T-helper 2 cell (primary cell): ENCODE measurements at places on chromosomes 4 and X.

GRCh38 chrX:3529466-3530010 is 183.1 kb upstream of the MXRA5 start:
- no peak for DNase-seq

DNA sequence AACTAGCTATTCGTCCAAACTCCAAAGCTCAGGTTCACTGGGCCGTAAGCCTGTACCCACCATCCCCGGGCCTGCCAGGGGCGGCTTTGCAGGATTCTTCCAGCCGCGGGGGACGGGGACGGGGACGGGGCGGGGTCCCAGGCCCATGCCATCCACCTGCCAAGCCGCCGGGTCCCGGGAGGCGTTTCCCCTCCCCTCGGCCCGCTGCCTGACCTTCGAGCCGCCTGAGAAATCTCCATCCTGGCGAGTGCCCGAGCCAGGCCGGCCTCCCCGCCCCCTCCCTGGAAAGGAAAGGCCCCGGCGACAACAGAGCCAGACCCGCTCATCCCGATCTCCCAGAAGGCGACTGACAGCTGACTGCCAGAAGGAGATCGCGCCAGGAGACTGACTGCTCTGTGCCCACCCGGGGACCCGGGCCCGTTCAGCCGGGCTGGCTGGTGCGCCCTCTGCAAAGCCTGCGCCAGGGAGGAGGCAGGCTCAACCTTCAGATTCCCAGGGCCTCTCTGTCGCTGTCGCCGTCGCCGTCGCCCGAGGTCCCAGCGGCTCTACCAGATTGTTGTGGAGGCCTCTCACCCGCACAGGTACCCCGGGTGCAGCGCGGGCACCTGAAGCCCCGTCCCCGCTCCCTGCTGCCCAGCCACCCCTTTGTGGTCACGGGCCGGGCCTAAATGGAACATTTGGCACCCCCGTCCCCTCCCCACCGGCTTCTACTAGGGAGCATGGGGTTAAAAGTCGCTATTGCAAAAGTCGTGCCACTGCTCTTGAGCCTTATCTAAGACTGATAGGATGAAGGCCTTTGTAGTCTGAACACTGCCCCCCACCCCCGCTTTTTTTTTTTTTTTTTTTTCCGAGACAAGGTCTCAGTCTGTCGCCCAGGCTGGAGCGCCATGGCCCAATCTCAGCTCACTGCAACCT is at the start of gene RGN:
RGN (plus strand) TSS at position 315 of the 915 bp plus-strand sequence. CDS start 2,702 bp downstream, outside the sequence.
- DNase-seq = no peak

- no peak for DNase-seq
Measured at GRCh38 chr4:186852073-186852420, 128.4 kb upstream of the FAT1 start.

- DNase-seq = no peak
Measured at GRCh38 chrX:17459008-17459611, 84.1 kb downstream of the NHS start.

DNA sequence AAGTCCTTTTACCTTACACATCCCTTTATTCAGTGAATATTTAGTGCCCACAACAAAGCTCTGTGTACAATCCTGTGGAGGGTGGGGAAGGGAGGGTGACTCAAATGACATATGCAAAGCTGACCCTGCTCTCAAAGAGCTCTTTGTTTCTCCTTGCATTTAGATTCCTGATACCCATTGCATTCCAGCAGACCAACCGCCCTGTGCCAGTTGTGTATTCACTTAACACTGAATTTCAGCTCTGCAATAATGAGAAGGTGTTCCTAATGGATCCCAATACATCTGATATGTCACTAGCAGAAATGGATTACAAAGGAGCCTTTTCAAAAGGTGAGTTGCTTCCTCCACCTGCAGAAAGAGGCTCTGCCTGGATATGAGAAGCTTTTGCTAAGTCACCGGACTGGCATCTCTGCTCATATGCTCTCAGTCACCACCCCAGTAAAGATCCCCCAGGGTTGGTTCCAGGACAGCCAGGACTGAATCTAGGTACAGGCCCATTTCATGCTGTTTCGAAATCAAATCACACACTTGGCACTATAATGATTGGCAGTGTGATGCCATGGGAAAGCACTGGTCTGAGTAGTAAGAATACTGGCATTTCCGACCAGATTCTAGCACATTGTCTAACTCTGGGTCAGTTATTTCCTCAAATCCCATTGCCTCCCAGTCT is 17.1 kb upstream of the ANXA3 start:
- no peak for DNase-seq

DNA sequence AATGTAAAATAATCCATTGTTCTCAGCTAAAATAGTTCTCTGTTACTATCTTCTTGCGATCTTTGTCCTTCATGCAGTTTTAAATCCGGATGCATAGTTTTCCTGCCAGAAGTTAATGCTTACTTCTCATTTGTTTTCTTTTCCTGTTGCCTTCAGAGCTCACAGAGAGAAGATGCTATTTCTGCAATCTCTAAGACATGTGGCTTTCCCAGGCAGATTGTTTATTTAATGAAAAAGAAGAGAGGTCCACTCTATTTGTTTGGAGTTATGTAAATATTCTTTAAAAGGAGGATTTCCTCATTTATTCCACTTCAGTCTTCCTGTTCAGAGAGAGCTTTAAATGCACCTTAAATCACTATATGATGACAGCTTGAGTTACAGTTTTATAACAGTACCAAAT is 39.3 kb upstream of the HPGD start:
- no peak for DNase-seq

DNA sequence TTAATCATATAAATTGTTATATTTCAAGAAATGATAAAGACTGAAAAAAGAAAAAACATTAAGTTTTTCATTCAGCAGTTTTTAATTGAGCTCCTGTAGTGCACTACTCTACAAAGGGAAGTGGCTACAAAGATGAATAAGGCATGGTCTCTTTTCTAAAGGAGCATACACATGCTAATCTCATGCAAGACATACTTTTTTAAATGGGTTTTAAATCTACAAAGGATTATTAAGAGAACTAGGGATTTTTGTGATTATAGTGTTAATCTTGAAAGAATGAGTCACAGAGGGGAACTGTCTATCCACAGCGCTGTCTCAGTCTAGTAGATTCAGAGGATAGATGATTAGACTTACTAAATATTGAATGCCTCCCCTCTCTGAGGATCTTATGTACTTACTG is 1722.2 kb downstream of the RPA4 start:
- DNase-seq = no peak

GRCh38 chr4:100366213-100366612 is 151.6 kb downstream of the EMCN start:
- DNase-seq = no peak

DNA sequence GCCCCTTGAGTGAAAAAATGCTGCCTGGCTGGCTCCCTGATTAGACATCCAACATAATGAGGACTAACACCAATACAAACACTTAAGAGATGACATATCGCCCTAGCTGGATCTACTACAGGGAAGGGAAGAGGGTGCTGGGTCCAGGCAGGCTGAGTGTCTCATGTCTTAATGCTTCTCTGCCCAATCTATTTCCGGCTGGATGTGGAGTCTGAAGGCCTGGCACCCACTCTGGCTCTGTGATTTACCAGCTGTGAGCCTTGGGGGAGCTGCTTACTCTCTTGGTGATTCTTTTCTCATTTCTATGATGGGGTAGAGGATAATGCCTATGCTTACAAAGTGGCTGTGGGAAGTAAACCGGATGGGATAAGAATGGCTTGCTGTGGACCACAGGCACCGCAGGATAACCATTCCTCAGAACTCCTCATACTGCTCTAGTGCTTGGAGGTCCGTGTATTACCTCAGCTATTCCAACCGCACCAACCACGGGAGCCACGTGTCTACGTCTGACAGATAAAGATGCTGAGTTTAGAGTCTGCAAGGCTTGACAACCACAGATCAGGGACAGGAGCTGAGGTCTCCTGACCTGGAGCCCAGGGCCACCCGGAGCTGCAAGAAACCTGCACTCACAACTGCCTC is 161.7 kb downstream of the AFAP1 start:
- no peak for DNase-seq

DNA sequence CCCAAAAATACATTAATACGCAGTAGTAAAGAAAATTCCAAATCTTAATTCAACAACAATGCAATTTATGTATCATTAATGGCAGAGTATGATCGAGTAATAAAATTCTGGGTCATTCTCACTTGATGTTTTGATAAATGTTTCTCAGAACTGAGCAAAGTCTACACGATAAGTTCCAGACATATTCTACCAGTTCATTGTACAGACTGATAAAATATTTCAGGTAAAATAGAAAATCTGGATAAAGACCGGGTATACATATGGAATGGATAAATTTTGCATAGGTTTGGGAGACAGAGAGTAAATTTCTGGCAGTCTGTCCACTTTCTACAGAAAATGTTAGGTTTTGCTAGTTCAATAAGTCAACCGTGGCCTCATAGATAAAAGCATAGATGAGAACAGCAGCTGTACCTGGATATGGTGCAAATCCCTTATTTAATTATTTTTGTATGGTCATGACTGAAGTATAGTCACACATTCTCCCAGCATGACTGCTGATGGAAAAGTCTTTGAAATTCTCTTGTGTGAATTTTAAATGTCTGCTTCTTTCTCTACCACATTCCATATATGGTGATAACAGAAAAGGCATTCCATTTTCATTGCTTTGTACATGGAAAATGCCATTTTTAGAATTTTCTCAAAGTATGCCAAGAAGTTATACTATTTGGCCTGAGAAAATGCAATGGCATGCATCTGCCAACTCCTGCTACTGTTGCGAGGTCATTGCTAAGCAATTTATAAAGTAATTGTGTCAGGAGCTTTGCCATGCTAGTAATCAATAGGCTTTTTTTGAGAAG is 301.9 kb upstream of the ARSJ start:
- no peak for DNase-seq

DNA sequence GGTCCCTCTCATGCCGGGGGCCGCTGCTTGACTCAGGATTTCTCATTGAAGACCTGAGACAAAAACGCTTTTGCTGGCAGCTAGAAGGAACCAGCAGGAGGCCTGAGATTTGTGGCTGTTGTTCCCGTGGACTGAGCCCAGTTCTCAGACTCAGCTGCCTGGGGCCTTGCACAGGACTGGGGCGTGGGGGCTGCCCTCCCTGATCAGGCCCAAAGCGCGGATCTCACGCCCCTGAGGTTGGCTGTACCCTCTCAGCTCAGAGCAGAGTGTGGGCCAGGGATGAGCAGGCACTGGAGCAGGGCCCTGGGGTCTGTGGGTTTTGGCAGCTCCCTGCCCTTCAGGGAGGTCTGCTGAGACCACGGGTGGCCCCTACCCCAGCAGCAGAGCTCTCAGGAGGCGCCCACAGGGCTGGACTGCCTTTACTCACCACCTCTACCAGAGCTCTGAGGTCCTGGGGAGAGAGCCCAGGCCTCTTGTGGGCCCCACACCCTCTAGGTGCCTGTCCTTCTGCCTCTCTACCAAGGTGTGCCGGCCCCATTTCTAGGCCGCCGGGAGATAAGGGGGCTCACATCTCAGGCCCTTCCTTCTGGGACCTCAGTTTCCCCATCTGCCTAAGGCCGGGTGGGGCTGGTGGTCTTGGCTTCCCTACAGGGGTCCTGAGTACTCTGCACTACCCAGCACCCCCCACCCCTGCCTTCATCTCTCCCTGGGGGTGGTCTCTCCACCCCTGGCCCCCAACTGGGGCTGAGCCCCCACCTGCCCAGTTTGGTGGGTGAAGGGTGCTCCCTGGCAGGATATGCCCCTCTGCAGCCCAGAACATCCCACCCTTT is 5.6 kb downstream of the MSANTD1 start:
- DNase-seq = no peak

- no peak for DNase-seq
Measured at GRCh38 chr4:182968917-182969650, 51.9 kb upstream of the DCTD start.

DNA sequence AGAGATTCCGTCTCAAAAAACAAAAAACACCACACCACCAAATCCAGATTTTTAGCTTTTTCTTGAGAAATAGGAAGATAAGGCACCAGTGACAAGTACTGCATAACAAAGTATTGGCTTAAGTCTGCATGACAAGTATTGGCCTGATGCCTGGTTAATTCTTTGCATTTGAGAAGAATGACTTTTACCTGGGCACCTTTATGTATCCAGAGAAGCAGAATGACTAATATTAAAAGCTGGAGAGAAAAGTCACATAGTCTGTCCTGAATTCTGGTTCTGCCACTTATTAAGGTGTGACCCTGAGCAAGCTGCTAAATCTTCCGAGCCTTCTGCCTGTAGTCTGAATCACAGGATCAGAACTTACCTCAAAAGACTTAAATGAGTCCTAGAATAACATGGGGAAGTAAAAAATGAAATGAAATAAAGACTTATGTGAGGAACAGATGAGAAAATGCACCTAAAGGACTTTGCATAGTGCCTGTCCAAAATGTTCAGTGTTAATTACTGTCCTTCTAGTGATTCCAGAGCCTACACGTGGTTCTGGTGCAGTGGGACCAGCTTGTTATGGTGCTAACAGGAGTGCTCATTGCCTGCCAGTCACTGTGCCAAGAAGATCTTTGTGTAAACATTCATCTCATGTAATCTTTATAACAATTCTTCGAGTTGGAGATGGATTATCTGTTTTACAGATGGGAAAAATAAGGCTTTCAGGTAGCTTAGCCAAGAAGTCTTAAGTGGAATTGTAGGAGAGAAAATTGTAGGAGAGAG is 31.6 kb downstream of the UGDH start:
- DNase-seq = no peak

- no peak for DNase-seq
Measured at GRCh38 chr4:1463088-1463926, 57.1 kb upstream of the NKX1-1 start.

GRCh38 chrX:43679778-43680177 is 23.7 kb downstream of the MAOA start:
- no peak for DNase-seq

DNA sequence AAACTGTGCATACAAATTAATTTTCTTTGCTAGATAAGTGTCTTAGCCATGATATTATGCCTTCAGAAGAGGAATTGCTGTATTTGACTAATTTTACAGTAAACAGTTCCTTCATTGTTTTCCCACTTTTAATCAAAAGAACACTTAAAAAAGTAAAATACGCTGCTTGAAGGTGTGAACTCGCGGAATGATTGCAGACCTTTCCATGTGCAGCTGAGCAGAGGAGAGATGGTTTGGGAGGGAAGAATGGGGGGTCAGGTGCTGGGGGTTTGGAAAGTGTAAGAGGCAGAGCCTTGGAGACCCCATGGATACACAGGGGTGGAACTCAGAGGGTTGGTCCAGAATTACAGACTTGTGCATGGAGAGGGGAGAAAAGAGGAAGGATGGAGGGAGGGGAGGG is 15.3 kb downstream of the CYTL1 start:
- no peak for DNase-seq

- no peak for DNase-seq
Measured at GRCh38 chr4:64479338-64479737, 70.1 kb upstream of the TECRL start.

GRCh38 chr4:101075536-101075935 is 271.8 kb downstream of the PPP3CA start:
- no peak for DNase-seq

GRCh38 chr4:164904336-164904735 is 27.4 kb downstream of the APELA start:
- no peak for DNase-seq

GRCh38 chr4:80069108-80069836 is 3.8 kb downstream of the ANTXR2 start:
- DNase-seq = no peak
